ENCODE measurements at places on chromosomes 2 and 18. TPM values are rescaled to one million over a fixed set of nuclear protein-coding genes. Genes with fewer than 3 reads are reported as not detected.

DNA sequence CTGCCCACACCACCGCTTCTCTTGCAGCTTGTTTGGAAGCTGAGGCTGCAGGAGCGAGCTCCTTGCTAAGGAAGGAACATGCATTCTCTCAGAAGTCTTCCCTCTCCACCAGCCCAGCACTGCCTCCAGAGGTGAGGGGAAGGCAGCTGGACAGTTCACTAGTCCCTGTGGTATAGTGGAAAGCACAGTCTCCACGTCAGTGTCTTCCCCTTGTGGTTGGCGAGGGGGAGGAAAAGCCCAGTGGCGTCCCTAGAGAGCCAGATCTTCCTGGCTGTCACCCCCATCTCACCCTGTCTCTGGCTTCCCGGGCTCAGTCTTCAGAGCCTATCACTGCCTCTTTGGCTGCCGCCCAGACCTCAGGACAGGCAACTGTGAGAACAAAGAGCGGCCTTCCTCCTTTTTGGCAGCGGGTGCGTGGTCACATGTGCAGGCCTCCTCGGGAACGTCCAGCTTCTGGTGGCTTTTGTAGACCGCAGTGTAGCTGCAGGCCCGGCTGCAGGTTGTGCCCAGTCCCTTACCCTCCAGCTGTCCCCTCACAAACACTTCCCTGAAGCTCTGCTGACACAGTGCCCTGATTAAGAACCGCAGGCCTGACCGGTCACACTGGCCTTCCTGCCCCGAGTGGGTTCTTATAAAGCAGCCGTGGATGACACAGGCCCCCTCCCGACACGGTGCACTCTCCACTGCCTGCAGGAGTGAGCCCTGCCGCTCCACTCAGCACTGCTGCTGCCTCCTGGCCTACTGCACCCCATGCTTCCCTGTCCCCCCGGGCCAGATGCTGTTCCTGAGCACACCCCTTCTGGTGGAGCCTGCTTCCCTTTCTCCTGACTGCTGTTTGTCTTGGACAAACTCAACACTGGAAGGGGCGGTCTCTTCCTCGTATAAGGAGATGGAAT, 90.9 kb downstream of the RNF144A start:
- peaks cover 6% of the 10 kb centered on the region for H3K36me3 ChIP-seq
- H3K4me1 ChIP-seq: no peaks in the 10 kb centered on the region

- DNase-seq: no peak
- peaks cover 27% of the 10 kb centered on the region for H3K36me3 ChIP-seq
- H3K4me3 ChIP-seq: no peak overlapping the region
- peaks cover 22% of the 10 kb centered on the region for H3K4me1 ChIP-seq
- H3K27ac ChIP-seq: no peak overlapping the region
Measured at GRCh38 chr18:79684787-79685186, 5.2 kb downstream of the CTDP1 start.

HES6 gene
- total RNA-seq: 1.0 TPM

HAUS1 gene
- total RNA-seq: 34.8 TPM

ZNF385B gene
- total RNA-seq: 0.12 TPM

All from HFFc6 (cell line).